ENCODE measurements at places on chromosomes 4 and X.
A peak's percentile ranks its signal among the peaks of the same experiment; 100 is the strongest.

GRCh38 chr4:3240936-3241522 is 7.9 kb upstream of the MSANTD1 start:
- DNase-seq, result no peak

DNA sequence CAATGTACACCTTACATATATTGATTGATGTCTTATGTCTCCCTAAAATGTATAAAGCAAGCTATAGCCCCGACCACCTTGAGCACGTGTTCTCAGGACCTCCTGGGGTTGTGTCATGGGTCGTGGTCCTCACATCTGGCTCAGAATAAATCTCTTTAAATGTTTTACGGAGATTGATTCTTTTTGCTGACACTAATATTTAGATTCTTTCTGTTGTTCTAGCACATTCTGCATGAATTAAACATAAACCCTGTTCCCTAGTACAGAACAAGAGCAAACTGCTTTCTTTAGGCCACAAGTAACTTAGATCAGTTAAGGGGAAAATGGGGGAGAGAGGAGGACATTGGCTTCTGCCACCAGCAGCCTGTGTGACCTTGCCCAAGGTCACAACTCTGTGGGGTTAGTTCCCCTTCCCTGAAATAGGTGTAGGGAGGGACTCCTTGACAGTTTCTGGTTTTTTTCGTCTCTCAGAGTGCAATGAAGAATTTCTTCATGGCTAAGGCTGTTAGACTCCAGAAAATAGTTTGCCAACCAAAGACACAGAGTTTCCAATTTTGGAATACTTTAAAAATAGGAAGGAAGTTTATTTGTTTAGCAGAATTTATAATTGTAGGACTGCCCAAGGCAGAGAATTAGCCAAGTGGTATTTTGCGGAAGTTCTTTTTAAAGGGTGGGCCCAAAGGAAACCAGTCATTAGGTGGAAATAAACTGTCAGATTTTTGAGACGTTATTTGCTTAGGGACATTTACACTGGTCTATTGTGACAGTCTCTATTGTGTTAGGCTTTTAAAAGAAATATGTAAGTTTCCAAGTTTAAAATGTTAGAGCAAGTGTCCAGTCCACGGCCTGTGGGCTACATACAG is 29.4 kb downstream of the PTTG2 start:
- no peak for DNase-seq

GRCh38 chr4:78293821-78294301 is 236.7 kb downstream of the FRAS1 start:
- no peak for DNase-seq

- DNase-seq, result peak; percentile 43
Measured at GRCh38 chrX:46796574-46797191, 37.8 kb upstream of the SLC9A7 start.

- DNase-seq, result no peak
Measured at GRCh38 chrX:134804779-134805178, 146.5 kb upstream of the PLAC1 start.

DNA sequence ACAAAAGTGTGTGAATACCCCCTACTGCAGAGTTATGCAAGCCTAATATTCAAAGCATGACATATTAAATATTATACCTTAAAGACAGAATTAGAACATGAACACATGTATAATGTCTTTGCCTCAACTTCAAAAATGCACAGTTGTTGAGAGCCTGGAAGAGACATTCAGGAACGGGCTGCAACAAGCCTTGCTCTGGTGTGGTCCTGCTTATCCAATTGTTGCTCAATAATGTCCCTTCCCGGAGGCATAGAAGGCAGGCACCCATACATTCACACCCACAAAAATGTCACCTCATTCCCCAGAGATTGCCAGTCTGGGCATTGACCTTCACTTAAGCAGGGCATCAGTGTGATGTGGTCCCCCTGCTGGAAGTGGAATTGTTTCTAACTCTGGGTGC is 238.8 kb downstream of the CBR4 start:
- no peak for DNase-seq

GRCh38 chr4:155032521-155033229 is 175.8 kb upstream of the NPY2R start:
- no peak for DNase-seq

Measured in activated CD4-positive, CD25-positive, alpha-beta regulatory T cell treated with anti-CD3 and anti-CD28 coated beads, Interleukin-2, amount 50 U/mL, for 16 hours (primary cell).